ENCODE measurements at places on chromosomes 6 and 20. TPM values are rescaled to one million over a fixed set of nuclear protein-coding genes. Genes with fewer than 3 reads are reported as not detected.
A peak's percentile ranks its signal among the peaks of the same experiment; 100 is the strongest.

DNA sequence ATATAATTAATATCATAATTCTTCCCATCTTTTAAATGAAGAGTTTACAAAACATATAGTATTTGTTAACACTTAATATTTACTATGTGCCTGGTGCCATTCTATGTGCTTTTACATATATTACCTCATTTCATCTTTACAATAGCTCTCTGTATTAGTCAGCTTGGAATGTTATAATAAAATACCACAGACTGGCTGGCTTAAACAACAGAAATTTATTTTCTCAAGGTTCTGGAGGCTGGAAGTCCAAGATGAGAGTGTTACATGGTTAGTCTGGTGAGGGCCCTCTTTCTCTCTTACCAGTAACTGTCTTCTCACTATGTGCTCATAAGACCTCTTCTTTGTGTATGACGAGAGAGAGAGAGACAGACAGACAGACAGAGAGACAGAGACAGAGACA is 110.2 kb downstream of the NKAIN2 start:
- no peak for DNase-seq

DNA sequence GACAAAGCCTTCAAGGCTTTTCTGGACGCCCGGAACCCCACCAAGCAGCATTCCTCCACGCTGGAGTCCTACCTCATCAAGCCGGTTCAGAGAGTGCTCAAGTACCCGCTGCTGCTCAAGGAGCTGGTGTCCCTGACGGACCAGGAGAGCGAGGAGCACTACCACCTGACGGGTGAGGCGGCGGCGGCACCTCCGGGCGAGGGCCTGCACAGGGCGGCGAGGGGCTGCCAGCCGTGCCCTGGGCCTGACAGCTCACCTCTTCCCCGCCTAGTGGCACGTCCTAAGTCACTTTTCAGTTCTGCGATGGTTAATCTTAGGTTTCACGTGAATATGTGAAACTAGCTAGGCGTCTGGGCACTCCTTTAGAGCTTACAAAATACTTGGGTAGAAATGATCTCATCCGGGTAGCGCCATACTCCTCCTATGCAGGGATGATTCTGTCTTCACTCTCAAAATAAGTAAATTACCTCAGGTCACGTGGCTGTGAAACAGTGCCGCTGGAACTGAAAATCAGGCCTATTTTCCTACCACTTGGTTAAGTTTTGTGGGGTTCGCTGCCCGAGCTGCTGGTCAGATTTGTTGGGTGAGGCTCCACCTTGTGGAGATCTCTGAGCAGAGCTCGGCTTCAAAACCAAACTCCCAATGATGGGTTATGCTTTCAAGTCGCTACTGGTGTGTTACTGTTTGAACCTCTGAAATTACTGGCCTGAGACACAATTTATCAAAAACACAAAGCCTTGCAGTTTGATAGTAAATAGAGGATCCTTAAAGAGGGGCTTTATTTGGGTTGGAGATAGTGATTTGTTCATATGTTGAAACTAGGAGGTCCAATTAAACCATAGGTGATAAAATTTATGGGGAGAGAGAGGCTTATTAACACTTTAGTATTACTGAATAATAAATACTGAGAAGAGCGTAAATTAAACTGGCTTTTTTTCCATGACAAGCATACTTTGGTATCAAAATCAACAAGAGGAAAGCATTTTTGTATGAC is 15.5 kb upstream of the CLDN20 start:
- peak; percentile 45 for DNase-seq

DNA sequence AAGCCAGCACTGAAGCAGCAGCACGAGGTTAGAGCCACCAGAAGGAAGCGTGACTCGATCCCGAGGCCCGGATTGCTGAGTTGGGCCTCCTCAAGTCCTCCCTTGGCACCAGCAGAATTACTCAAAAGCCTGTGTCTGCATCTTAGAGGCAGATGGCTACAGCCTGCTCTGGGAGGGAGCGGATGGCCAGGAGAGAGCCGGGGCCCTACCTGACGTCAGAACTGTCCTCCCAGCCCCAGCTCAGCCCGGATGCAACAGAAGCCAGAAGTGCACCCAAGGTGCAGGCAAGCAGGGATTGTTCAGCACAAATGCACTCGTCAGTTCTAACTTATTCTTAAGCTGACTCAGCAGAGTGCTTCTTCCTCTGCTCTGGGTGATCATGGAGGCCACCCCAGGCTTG is 155.5 kb upstream of the RPS6KA2 start:
- DNase-seq = no peak

- no peak for DNase-seq
Measured at GRCh38 chr6:151051164-151051563, 185.7 kb downstream of the MTHFD1L start.

SLC22A7 gene
- not detected for polyA plus RNA-seq

BHLHE23 gene
- not detected for polyA plus RNA-seq

NKX2-4 gene
- not detected for polyA plus RNA-seq

Data from muscle of arm (tissue), 14 donors.